Stimulated activated CD4-positive, alpha-beta T cell treated with anti-CD3 and anti-CD28 coated beads, Interleukin-4, amount 100 ng/mL, for 4 hours (primary cell): ENCODE measurements at places on chromosomes 13 and 19.

DNA sequence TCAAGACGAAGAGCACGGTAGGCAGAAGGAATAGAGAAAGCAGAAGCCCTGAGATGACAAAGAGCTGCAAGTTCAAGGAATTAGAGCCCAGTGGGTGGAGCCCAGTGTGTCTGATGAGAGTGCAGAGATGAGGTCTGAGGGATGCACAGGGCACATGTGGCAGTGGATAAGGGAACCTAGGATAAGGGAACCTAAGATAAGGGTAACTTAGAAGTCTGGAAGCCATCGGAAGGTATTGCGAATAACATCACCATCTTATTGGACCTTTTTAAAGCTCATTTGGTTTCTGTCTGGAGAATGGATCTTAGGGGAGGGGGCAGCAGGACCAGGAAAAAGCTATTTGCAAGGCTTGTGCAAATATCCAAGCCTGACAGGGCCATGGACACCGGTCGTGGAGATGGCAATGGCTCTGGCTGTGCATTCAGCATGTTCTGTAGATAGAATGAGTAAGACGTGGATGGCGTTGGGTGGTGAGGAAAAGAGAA lies 1.3 kb downstream of the FPR3 start:
- no peak for DNase-seq

DNA sequence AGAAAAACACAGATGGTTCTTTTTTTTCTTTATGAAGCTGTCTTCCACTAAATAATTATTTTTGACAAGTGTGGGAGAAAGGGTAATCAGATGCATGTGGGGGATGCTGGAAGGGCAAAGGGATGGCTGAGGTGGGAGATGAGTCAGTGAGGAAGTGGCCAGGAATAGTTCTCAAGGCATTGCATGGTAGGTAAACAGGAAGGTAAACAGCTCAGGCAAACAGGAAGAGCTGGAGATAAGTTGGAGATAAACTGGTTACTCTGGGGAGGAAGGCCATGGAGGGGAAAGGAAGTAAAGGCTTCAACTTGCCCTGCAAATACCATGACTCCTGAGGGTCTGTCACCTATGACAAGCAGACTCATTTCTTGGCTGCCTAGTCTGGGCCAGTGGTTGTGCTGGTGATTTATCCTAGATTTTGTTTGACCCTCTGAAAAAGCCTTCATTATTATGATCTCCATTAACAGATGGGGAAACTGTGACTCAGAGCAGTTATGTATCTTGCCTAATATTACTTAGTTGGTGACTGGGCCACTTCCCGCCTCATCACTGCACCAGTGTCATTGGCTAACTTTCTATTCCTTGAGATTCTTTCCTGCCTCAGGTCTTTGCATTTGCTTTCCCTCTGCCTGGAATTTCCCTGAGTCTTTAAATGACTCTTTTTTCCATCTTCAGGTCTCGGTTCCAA lies 17.1 kb downstream of the ACTL9 start:
- no peak for DNase-seq

- DNase-seq: no peak
Measured at GRCh38 chr13:98364647-98365046, 187.6 kb upstream of the RNF113B start.

- no peak for DNase-seq
Measured at GRCh38 chr19:52665529-52665928, 27.4 kb upstream of the ZNF83 start.

GRCh38 chr13:79369226-79369625 lies 36.8 kb downstream of the RBM26 start:
- no peak for DNase-seq

DNA sequence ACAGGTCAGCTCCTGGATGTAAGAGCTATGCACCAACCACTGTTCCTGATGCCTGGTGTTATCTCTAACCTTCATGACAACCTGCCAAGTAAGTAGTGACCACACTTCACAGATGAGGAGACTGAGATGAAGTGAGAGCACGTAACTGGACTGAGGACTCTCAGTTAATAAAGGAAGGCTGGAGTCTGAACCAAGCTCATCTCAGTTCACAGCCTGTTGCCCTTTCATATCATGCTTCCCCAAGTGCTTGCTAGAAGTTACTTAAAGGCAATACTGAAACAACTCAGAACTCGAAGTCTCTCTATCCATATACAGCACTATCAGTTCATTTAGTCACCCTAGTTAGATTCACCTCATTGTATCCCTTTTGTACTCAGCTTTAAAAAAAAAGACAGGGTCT lies 119.7 kb downstream of the ABCC4 start:
- no peak for DNase-seq

- DNase-seq: no peak
Measured at GRCh38 chr19:6099033-6099432, 11.3 kb downstream of the RFX2 start.

DNA sequence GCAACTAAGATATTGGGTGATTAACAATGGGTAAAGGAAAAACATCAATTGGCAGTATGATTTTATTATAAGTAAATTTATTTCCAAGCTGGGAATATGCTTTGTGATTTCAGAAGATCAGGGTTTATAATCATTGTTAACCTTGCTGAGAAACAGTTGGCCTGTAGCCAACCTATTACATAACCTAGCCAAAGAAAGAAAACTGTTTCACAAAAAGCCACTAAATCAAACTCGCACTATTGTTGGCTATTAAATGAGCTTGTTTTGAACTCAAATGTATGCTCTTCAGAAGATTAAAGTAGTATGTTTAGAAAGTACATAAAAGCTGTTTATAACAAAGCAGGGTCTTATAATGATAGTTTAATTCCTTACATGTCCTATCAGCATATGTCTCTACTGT lies 151.7 kb downstream of the LHFPL6 start:
- no peak for DNase-seq

GRCh38 chr13:40456979-40457553 lies 209.4 kb downstream of the FOXO1 start:
- DNase-seq: no peak

DNA sequence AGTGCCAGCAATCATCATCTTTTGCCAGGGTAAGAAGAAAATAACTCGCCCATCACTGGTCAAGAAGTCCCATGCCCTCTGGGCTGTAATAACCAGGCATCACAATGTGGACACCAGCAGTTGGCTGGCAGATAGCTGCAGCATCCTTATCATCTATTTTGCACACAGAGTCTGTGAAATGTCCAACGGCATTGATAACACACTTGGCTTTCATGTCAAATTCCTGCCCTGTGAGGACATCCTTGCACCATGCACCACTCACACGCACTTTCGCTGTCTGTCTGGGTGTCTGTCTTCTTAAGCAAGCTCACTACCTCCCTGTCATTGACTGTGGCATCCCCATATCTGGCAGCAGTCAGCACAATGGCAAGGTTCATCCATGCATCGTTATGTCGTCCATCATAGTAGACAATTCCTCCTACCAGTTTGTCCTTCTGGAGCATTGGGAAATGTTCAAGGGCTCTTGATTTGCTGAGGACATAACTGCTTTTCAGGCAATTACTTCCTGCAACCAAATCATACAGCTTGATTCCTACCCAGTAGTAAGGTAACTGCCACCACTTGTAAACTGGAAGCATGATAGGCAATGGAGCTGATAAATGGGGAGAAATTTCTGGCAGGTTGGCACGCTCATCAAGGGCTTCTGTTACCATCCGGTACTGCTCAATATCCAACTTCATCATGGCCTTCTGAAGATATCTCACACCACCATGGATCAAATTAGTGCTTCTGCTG lies 6.8 kb upstream of the ZSCAN5A start:
- no peak for DNase-seq

- DNase-seq: no peak
Measured at GRCh38 chr13:33109801-33110200, 93.6 kb downstream of the KL start.

GRCh38 chr19:8224394-8225145 lies 15.4 kb downstream of the CERS4 start:
- DNase-seq: no peak
